Activated T-helper 9 cell treated with anti-CD3 and anti-CD28 coated beads, Interleukin-2, amount 50 U/mL, for 16 hours (primary cell): ENCODE measurements at places on chromosomes 12 and 14.

- DNase-seq = no peak
These were observed 66.7 kb downstream of the RIMBP2 start for GRCh38 chr12:130649101-130650045.

DNA sequence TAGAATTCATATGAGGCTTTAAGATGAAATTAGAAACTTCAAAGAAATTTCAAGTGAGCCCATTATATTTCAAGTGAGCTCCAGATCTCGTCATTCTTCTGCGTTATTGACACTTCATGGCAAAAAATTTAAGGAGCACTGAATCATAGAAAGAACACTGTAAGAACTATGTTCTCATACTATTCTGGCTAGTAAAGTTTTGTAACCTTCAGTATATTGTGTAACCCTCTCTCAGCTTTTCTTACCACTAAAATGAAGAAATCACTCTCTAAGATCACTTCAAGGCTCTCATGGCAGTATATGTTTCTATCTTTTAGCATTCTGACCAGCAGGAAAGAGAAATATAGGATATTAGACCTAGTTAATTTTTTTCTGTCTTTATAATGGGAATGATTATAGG lies 6.3 kb downstream of the GPHN start:
- no peak for DNase-seq

DNA sequence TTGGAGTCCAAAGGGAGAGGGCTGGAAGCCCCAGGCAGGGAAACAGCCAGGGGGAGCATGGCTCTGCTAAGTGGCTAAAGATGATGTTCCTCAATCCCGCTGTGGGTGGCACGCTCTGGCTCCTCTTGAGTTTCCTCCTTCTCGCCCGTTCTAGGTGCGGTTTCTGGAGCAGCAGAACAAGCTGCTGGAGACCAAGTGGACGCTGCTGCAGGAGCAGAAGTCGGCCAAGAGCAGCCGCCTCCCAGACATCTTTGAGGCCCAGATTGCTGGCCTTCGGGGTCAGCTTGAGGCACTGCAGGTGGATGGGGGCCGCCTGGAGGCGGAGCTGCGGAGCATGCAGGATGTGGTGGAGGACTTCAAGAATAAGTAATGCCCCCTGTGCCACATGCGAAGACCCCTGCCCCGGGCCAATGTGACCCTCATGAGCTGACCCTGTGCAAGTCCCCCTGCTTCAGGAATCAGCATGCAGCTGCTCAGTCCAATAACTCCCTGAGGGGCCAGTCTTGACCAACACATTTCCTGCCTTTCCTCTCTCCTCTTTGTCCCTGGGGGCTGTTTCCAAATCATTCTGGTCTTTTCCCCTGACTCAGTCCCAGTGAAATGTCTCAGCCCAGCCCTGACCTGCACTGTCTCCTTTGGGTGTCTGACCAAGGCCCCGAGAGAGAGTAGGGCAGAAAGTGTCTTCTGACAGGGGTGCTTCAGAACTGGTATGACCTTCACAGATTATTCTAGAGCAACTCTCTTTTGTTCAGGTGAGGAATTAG lies 2.1 kb downstream of the KRT7 start:
- DNase-seq = no peak

DNA sequence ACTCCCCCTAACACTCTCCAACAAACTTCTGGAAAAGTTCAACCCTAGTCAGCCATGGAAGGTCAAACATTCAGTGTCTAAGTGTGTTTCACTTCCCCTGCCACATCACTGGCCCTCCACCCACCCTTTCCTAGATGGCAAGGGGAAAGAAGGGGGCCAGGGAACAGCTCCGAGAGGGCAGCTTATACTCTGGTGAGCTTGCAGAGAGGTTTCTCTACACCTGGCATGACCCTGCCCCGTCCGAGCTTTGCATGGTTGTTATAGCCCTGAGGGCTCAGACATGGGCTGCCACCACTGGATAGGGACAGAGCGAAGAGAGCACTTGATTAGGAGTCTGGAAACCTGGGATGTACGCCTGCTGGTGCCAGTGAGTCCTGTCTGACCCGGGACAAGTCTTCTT lies 4.0 kb downstream of the ACVRL1 start:
- DNase-seq = no peak

- no peak for DNase-seq
These were observed 19.4 kb upstream of the PTGDR start for GRCh38 chr14:52248057-52248456.
